Breast epithelium (tissue), 4 donors: ENCODE measurements at places on chromosomes 2 and 18.

- no peak for DNase-seq
Measured at GRCh38 chr2:187003038-187003554, 154.1 kb upstream of the ZSWIM2 start.

DNA sequence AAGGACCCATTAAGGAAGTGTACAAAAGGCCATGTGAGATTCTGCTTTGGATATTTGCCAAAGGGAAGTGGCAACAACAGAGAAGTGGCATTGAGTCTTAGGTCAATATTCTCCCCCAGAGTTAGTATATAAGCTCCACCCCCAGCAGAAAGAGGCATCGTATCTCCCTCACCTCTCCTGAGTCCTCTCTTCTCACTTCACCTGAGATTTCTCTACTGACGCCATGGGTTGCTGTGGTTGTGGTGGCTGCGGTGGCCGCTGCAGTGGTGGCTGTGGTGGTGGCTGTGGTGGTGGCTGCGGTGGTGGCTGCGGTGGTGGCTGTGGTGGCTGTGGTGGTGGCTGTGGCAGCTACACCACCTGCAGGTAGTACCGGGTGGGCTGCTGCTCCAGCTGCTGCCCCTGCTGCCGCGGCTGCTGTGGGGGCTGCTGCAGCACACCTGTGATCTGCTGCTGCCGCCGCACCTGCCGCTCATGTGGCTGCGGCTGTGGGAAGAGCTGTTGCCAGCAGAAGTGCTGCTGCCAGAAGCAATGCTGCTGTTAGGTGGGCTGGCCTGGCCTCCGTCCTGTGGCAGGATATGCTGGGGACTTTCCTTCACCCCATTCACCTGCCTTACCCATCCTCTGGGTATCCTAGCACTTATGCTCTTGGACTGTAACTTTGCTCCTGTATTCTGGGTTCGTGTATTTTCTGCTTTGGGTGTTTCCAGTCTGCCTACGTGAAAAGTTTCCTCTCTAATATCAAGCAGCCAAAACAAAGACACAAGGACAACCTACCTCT, 5.9 kb downstream of the SCYGR3 start:
- no peak for DNase-seq

GRCh38 chr2:203645831-203646230, 60.6 kb upstream of the CD28 start:
- no peak for DNase-seq

- no peak for DNase-seq
Measured at GRCh38 chr2:148926981-148927401, 52.0 kb downstream of the KIF5C start.

DNA sequence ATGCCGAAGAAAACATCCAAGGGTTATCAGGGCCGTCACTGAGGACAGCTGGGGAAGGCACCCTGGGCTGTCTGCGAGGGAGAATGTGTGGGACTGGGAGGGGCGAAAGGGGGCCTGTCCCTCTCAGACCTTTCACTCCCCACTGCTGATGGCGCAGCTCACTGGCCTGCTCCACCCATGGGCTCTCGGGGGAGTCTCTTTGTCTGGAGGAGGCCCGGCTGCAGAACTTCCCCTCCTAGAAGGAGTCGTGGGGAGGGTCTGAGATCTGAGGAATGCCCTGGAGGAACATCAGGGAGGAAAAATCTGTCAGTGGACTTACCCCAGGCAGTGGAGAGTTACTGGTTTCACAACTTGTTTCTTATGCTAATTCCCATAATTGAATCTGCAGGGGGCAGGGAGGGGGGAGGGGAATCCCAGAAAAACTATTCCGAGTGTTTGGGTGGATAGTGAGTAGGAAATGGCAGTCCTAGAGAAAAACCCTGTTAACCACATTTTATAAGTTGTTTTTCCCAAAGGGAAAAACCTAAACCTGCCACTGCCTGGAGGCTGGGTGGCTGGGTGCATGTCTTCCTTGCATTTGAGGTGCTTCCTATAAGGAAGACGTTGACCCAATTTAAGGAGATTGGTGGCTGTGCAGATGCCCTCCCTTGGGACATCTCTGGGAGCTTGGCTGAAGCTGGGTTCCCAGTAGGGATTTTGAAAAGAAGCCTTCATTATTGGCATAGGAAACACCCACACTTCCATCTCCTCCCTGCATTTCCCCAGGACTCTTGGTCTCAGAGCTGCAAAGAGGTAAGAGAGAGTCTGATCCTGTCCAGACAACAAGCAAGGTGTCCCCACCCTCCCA, 11.7 kb upstream of the SEMA4C start:
- DNase-seq = no peak
